ENCODE measurements at places on chromosomes 3 and 15.

DNA sequence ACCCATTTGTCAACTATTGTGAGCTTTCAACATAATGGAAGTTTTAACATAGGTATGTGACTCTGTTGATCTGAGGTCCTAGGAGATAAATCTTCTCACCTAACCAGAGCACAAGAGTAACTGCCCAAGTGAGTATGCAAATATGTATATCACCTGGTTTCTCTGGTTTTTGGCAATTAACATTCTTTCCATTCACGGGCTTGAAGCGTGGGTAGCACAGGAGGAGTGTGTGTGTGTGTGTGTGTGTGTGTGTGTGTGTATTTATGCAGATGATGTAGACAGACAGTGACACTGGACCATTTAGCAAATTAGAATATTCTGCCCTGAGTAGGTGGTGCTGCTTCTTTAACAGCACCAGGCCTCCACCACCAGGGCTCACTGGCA is 15.0 kb downstream of the EPHB1 start:
- no peak for DNase-seq

DNA sequence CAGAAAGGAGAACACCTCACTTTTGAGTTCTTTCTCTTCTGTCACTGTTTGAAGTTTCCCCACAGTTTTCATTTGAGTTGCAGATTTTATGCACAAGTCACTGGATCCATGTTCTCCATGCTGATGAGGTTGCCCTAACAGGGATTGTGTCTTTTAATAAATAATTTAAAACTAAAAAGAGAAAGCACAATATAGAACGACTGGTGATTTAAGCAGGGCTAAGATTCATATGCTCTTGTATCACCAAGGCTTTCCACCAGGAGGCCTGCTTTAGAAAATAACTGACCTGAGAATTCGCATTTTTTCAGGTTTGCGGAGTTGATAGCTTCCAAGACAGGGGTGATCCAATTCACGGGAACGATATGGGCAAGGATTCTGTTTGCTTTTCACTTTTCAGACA is 252.0 kb upstream of the VEPH1 start:
- no peak for DNase-seq

DNA sequence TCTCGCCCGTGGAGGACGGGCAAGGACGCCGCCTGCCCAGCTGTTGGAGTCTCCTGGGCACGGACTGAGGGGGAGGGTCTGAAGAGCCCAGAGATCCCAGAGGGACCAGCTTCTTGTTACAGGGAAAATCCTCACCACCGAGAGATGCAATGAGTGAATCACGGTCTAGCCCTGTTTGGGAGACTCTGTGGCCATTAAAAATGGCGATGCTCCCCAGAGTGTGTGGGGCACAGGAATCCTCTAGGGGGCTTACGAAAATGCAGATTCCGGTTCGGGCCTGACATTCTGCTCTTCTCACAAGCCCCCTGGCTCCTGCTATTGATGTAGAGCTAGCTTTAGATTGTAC is 35.5 kb upstream of the EPHB3 start:
- DNase-seq = no peak

GRCh38 chr3:39784922-39785321 is 24.5 kb upstream of the MYRIP start:
- no peak for DNase-seq

GRCh38 chr15:33392453-33392852 is 81.7 kb downstream of the RYR3 start:
- DNase-seq = no peak

DNA sequence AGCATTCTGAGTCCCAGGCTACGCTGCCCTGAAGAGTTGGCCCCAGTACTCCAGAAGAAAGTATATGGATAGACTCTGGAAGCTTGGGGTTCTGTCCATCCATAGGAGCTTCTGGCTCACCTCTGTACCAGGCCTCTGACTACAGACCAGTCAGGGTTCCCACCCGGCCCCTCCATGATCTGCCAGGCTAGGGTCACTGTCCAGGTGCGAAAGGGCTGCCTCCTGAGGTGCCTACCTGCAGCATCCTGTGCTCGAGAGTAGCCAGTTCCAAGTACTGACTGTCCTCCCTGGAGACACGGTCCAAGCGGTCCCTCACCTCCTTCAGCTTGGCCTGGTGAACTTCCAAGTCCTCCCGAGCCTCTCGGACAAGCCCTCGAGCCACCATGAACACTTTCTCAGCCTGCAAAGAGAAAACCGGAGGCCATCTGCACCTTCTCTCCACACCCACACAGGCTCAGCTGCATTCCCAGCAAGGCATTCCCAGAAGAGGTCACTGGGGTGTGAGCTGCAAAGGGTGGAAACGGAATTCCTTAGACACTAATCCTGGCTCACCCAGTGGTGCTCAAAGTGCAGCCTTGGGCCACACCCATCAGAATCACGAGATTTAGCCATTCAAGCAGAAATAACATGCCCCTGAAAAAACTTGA is 3.7 kb upstream of the PLXNB1 start:
- DNase-seq = no peak

- no peak for DNase-seq
Measured at GRCh38 chr3:56869157-56869889, 67.6 kb upstream of the ARHGEF3 start.

- no peak for DNase-seq
Measured at GRCh38 chr3:21543380-21544075, 207.5 kb downstream of the ZNF385D start.

- DNase-seq = no peak
Measured at GRCh38 chr15:28977377-28978010, 91.7 kb downstream of the APBA2 start.

GRCh38 chr3:30467596-30468238 is 138.7 kb upstream of the TGFBR2 start:
- DNase-seq = no peak

DNA sequence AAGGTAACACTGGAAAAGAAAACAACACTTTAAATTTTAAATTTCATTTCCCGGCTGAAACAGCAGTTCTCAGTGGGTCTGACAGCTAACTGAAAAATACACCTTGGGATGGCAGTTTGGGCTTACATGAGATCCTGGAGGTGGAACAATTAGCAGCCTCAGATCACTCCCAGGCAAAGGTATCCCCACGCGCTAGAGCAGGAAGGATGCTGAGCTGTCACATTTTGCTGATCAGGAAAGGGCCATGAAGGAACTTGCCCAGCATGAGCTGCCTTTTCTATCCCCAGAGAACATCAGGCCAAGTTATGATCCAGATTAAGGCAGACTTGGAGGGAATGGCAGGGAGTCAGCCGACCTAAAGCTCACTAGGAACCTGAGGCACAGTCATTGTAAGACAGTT is 204.8 kb upstream of the SLC2A2 start:
- DNase-seq = no peak

GRCh38 chr3:189038773-189039745 is 132.7 kb upstream of the TPRG1 start:
- DNase-seq = no peak

DNA sequence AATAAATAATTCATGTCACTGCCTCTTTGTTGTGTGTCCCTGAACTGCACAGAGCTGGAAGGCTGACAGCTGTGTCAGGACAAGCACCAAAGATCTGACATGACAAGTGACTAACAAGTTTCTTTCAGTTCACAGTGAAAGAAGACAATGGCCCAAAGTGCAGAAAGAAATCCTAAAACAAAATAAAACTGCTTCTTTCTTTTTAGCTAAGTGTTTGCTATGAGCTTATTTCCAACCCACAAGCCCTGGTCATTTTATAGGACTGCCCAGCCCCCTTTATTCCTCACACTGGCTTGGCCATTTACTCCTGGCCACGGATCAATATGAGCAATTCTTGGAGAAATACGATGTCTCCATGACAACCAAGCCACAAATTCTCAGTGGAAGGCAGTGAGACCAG is 238.5 kb downstream of the WDR72 start:
- no peak for DNase-seq

- no peak for DNase-seq
Measured at GRCh38 chr3:37441689-37442088, 267.3 kb upstream of the LRRFIP2 start.

GRCh38 chr3:148235566-148235965 is 462.1 kb upstream of the AGTR1 start:
- no peak for DNase-seq

GRCh38 chr3:172150268-172150667 is 110.9 kb downstream of the FNDC3B start:
- DNase-seq = no peak

DNA sequence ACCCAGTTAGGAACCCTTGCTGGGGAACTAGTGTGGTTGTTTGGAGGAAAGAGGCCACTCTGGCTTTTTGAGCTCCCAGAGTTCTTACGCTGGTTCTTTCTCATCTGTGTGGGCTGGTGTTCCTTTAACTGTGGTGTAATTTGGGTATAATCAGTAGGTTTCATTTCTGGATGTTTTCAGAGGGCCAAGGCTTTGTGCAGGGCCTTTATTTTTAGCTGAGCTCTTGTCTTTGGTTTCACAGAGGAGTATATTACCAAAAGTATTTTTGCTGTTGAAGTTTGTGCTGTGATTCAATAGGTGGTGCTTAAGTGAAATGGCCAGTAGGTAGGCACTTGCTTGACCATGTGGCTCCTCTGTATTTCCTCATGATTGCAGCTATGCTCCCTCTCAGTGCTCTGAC is 357.9 kb downstream of the KCNH8 start:
- DNase-seq = no peak

- no peak for DNase-seq
Measured at GRCh38 chr15:92429378-92430068, 35.8 kb downstream of the ST8SIA2 start.
